ENCODE measurements at places on chromosomes 16 and 17. TPM values are rescaled to one million over a fixed set of nuclear protein-coding genes. Genes with fewer than 3 reads are reported as not detected.

DNA sequence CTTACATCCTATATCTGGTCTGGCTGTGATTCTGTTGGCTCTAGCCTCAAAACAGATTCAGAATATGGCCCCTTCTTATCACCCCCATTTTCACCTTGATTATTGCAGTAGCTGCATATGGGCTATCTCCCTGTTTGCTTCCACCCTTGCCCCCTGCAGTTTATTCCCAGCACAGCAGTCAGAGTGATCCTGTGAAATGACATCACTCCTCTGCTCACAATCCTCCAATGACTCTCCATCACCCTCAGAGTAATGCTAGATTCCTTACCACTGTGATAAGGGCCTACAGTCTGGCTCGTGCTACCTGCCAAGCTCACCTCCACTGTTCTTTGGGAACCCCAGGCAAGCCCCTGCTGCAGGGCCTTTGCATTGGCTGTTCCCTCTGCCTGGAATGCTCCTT is 92.5 kb downstream of the ASIC2 start:
- no peak for DNase-seq

The SEZ6L2 gene
- 0.55 TPM for total RNA-seq

The HSF5 gene
- total RNA-seq, result 0.18 TPM

The LDHD gene
- total RNA-seq, result 113 TPM

- no peak for DNase-seq
Observed at GRCh38 chr16:89481356-89481955, 8.9 kb downstream of the ANKRD11 start.

- peak; percentile 93 for DNase-seq
Observed at GRCh38 chr16:15033309-15033707, 22.6 kb downstream of the NTAN1 start.

DNA sequence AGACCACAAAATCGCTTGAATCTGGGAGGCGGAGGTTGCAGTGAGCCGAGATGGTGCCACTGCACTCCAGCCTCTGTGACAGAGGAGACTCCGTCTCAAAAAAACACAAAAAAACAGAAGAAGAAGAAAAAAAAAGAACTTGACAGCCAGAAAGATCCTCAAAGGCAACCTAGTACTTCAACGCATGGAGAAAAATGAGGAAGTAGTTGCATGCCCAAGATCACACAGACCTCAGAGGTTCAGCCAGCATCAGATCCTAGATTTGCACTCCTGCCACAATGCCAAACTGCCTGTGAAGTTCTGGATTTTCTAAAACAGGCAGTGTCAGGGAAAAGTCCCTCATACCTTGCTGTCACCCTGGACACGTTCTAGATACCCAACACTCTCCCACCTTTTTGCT is 1.5 kb downstream of the ATPAF2 start:
- no peak for DNase-seq

DNA sequence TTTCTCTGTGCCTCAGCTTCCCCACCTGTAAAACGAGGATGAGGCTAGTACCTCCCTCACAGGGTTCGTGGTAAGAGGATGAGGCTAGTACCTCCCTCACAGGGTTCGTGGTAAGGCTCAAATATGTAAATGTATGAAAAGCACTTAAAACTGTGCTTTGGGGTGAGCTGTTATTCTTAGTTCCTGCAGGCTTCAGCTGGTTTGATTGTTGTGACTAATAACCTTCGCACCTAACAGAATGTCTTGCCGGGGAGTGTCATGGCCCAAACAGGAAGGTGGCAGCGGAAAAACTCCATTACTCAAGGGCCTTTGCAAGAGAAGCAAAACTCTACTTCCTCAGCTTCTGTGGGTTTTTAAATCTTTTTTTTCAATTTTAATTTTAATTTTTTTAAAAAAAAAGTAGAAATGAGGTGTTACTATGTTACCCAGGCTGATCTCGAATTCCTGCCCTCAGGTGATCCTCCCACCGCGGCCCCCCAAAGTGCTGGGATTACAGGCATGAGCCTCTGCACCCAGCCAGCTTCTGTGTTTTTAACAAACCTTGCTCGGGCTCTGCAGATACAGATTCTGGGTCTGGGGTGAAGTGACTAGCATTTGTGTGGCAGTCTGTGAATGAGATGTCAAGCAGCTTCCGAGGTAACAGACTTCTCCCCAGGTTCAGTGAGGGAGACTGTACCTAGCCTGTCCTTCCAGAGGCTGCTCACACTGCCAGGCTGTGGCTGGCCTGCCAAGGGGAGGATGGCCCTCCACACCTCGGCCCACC is 103.0 kb downstream of the RAB11FIP4 start:
- no peak for DNase-seq

DNA sequence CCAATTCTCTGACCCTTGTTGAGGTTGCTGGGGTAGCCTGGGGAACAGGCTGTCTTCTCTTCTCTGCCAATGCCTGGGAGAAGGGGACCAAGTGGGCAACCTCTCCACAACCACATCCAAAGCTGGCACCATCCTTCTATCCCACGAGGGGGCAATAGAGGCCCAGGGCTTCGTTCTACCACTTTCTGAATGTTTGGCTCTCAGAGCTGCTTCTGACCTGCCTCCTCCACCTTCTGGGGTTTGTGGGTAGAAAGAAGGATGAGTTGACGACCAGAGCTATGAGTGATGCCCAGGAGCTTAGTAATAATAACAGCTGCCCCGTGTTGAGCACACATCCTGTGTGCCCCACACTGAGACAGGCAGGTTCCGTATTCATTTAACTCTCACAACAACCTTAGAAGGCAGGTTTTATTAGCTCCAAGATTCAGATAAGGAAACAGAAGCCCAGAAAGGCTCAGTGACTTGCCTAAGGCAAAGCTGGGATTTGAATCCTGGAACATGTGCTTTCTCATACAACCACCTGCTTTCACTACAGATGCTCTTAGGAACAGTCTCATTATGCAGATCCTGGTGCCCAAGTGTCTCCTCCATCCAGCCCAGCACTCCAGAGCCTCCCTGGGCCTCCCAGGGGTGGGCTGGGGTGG is 11.1 kb downstream of the TSPOAP1 start:
- no peak for DNase-seq

DNA sequence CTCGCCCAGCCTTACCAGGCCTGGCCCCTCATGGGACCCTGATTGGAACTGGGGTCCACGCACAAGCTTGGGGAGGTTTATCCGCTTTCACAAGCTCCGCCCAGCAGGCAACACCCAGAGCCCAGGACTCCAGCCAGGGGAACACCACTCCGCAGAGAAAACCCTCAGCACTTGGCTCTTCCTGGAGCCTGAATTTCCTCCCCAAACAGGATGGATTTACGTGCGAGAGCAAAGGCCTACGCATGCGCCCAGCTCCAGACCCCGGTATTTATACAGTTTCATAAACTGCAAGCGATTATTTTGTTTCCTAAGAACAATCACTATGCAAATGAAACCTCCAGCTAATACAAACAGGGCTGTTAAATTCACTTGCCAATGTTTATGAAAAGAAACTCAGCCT is 22.8 kb downstream of the ZNF423 start:
- no peak for DNase-seq

DNA sequence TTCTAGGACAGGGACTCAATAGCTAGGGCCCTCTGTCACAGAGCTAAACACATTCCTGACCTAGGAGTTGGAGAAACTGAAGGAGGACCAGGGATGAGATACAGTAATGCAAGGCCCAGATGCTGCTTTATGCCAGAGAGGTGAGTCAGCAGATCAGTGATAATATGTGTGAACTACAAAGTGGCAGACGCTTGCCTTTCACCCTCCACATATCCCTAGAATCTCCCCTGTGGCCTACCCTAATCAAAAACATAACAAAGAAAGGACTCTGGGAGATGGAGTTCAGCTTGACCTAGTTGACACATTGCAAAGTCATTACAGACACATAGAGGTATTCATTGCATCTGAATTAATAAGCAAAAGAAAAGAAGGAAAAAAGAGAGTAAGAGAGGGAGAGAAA is 417.6 kb upstream of the DYNLRB2 start:
- no peak for DNase-seq

The TNFRSF13B gene
- total RNA-seq, result not detected

The KRTAP3-1 gene
- total RNA-seq, result not detected

DNA sequence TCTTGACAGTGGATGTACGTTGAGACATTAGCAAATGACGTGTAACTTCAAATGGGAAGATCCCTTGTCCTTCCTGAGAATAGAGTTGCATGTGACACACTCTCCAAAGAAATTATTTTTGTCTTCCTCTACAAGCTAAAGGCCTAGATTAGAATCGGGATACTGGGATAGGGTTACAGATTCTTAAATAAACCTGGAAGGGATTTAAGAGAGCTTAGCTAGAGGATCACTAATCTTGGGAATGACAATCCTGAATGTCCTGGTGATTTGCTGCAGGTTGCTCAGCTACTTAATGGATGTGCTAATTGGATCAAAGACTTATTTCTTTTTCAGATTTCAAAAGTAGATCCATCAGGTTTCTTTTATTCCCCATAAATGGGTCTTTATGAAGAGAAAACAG is 101.9 kb downstream of the KCNJ2 start:
- no peak for DNase-seq

DNA sequence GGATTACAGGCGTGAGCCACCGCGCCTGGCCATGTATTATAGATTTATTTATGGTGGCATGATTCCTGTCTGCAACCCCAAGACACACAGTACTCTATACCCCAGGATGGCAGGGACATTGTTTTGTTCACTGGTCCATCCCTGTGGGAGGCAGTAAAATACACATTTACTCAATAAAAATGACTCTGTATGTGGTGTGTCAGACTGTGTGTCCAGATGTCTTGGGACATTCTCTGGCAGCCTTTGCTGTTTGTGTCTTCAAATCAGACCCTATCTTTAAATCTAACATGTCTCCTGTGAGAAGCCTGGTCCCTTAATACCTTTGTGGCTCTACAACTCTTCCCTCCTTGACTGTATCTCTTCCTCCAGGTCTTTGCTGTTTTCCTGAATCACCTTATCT is 1.7 kb upstream of the COASY start:
- no peak for DNase-seq

DNA sequence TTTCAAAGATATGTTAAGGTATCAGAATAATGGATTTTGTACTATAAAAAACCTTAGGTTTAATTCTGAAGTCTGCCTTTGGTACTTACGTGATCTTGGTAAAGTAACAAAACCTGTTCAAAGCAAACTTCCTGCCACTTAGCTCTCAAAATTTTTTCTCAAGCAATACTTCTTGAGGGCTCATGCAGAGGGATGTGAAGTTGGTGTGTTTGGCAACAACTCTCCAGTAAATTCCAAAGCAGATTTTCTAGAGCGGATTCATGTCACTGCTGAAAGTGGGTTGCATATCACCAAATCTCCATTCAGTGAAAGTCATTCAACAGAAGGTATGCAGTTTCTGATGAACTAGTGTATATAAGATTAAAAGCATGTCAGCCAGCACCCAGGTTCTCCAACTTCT is 856.7 kb downstream of the CDH8 start:
- no peak for DNase-seq

The PDK2 gene
- total RNA-seq, result 52.0 TPM

GRCh38 chr17:68318103-68318991 is 27.1 kb downstream of the ARSG start:
- no peak for DNase-seq

The CES5A gene
- 4.4 TPM for total RNA-seq

- DNase-seq, result peak; percentile 62
Observed at GRCh38 chr16:84062734-84063640, 20.4 kb upstream of the SLC38A8 start.

- no peak for DNase-seq
Observed at GRCh38 chr16:86952769-86953168, 364.4 kb downstream of the C16orf95 start.

The HSD17B2 gene
- 82.7 TPM for total RNA-seq

DNA sequence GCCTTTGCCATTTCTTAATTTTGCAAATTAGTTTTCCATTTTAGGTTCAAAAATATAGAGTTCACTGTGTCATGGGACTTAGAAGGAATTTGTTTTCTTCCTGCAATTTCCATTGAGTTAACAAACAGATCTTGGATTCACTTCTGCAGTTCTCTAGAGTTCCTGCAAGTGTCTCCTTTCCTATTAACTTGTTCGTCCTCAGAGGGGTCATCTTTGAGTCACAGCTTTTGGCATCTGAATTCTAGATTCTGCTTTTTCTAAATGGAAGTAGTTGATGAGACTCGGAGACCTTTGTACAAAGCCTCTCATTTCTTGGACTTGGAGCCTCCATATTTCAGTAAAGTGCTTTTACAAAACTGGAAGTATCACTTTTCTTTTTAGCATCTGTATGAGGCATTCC is 323.3 kb downstream of the BCAS3 start:
- DNase-seq, result no peak

The SECTM1 gene
- total RNA-seq, result 3.0 TPM

GRCh38 chr16:35146723-35147458 is 1687.5 kb downstream of the TP53TG3F start:
- DNase-seq, result no peak

The FGF11 gene
- total RNA-seq, result 0.86 TPM

DNA sequence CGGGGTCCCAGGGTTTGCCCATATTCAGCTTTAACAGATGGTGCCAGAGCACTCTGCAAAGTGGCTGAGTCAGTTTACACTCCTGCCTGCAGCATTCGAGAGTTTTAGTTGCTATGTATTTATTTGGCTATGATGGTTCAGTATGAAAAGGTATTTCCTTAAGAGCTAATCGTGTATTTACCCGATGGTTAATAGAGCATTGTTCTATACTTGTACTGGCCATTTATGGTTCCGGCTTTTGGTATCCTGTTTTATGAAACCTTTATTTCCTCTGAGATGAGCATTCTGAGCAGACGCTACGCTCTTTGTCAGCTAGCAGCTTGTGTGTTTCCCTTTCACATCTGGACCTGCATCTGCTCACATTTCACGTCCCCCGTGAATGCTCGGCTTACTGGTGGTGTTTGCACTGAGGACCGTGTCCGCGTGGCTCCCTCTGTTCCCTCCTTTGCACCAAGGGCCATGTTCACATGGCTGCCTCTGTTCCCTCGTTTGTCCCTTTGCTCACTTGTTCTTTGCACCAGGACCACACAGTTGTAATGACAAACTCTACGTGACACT is 149.1 kb upstream of the CHMP6 start:
- no peak for DNase-seq

GRCh38 chr16:74474416-74474815 is 53.1 kb upstream of the CLEC18B start:
- no peak for DNase-seq

DNA sequence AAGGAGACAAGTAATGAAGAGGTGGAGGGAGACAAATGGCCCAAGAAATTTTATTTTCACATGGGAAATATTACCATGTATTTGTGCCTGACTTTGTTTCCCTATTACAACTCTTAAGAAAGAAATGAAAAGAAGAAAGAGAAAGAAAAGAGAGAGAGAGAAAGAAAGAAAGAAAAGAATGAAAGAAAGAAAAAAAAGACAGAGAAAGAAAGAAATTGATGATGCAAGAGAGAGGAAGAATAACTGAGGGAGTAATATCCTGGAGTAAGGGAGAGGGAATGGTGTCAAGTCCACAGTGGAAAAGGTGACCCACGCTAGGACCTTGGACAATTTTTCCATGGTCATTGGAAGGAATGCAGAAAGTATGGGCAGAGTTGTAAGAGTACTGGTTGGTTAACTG is 10.1 kb upstream of the ACSM3 start:
- DNase-seq, result no peak

Measured in left lobe of liver (tissue), 2 donors.